Activated T-cell treated with anti-CD3 and anti-CD28 coated beads for 24 hours (primary cell): ENCODE measurements at places on chromosomes 2 and 18.

DNA sequence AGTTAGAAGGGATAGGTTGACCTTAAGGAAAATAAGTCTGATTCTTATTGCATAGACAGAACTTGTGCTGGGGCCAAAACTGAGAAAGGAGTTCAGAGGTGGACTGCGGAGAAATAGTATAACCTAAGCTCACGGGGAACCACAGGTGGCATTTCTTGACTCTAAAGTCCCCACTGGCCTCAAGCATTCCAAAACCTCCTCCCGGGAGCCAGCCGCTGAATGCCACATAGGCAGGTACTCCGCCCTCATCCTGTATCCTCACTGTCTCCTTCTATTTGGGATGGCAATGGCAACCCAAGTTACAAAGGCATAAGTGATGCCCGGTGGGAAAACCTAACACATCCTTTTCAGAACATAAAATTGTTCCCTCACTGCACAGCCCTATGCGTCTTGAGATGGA is 173.0 kb downstream of the SP3 start:
- DNase-seq = no peak

- DNase-seq = no peak
Measured at GRCh38 chr2:200762127-200762526, 49.6 kb upstream of the BZW1 start.

DNA sequence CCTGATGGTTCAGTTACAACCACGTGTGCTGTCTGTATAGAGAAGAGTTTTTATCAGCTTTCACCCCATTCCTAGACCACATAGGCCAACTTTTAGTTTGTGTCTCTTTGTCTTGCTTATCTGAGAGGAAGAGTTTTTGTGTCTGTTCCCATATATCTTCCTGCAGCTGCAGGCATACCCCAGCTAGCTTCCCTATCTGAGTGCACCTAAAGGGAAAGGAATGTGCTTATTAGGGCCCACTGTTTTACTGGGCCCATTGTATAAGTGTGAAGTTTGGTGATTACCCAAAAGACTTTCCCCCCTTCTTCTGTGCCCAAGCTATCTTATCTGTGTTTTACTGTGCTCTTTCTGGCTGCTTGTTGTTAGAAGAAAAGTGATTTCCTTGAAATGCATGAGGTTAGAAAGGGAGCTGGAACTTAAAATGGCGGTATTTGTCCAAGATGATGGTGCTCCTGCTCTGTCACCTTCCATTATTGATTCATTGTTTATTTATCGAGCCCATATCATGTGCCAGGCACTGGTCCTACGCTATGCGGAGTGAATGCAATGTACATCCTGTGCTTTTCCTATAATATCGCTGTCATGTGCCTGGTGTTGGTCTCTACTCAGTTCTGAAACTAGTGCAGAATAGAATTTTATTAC is 57.2 kb downstream of the NYAP2 start:
- DNase-seq = no peak

- DNase-seq = no peak
Measured at GRCh38 chr2:11807156-11808015, 61.0 kb downstream of the LPIN1 start.

GRCh38 chr2:172709566-172710291 is 25.9 kb upstream of the RAPGEF4 start:
- no peak for DNase-seq

DNA sequence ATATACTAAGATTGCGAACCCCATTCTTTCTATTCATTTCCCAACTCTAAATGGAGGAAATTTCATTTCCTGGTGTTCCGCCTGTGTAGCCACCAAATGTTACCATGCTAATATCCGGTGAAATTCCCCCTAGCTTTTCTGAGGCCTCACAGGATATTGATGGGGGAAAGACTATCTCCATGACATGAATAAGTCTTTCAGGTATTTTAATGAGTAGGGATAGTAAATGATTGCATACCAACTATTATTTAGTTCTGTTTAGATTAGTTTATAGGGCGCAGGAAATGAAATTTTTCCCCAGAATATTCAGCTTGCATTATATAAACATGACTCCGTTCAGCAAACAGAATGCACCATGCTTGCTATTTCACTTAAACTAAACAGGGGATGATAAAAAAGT is 55.4 kb downstream of the COL5A2 start:
- no peak for DNase-seq

DNA sequence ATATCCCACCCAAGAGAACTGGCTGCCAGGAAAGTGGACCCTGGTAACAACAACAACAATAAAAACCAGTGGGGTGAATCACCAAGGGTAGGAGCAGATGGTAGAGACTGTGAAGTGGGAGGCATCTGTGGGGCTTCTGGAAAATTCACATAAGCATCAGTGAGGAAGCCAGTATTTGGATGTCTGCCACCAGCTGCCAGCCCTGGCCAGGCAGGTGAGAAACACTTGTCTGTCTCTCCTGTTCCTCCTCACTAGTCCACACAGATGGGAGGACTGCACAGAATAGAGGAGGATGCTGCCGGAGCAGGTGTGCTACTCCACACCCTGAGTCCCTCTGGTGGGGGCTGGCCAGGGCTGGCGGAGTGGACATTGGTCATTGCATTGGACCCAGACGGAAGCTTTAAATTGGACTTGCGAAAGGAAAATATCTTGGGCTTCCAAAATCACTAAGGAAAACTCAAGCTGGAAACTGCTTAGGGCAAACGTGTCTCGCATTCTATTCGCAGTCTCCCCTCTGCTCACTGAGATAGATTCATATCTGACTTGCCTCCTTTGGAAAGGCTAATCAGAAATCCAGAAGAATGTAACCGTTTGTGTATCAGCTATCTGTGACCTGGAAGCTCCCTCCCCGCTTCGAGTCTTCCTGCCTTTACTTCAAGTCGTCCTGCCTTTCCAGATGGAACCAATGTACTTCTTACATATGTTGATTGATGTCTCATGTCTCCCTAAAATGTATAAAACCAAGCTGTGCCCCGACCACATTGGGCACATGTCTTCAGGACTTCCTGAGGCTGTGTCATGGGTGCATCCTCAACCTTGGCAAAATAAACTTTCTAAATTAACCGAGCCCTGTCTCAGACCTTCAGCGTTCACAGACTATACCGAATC is 69.1 kb downstream of the NAB1 start:
- no peak for DNase-seq

DNA sequence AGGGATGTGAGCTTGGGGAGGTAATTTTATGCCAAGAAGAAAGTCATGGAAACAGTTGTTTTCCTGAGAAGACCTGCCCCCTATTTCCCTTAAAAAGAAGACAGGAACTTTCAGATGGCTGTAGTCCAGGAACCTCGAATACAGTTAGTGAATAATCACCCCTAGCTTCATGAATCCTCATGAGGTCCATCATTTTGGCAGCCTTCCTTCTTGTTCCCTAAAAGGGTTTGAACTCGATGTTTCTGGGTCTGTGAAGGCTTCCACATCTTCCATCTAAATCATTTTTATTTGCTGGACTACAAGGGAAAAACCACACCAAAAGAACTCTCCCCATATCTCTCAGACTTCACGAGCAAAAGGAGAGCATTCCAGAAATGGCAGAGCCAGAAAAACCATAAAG is 290.8 kb downstream of the SLC4A3 start:
- DNase-seq = no peak

DNA sequence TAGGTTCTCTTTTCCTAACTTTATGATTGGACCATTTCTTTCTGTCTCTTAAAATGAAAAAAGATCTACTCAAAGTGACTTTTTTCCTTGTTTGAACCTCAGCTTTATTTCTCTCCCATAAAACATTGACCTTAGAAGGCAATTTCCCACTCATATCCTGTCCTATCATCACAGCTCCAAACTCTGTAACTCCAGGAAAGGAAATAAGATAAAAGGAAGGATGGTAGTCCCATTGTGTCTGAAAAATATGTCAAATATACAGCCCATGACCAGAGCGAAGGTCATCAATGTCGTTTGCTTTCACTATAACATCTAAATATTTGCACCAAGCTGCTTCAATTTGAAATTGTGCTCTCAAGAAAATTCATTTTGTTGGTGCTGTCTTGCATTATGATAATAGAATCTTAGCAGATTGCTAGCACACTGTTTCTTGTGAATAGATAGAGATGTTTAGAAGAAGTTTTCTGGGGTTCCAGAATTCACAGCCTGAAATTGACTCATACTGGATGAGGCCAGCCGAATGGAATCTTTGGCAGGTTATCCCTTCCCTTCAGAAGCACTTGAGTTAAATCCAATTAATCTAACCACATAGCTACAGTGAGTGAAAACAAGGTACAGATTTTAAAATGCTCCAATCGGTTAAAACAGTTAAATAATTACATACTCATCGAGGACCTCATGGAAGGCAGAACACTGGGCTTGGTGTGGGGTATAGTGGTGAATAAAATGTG is 95.1 kb downstream of the CRIM1 start:
- no peak for DNase-seq

- no peak for DNase-seq
Measured at GRCh38 chr2:152462779-152463178, 127.8 kb downstream of the FMNL2 start.

DNA sequence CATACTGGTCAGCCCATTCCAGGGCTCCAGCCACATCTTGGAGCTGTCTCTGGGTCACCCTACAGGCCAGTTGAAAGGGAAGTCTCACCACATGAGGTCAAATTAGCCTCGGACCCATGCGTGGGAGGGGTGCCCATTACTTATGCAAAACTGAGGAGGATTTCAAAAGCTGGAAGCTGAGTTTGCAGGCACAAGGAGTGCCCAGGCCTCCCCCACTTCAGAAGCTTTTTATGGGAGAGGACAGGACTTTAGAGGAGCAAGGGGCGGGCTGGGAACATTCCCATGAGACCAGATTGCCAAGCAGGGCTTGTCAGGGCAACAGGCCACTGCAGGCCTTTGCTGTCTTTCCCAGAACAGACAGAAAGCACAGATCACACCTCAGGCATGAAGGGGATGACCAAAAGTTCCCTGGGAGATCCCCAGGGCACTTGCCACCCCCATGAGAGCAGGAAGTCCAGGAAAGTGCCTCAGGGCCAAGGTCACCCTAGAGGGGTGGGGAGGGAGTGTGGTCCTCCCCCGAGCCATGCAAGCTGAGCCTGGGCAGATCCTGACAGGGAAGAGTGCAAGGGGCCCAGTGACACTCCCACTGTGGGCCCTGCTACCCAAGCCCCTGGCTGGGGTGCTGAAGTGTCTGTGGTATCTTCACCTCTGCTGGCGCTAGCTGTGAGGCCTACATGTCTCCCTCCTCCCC is 267.7 kb downstream of the BCL11A start:
- no peak for DNase-seq

DNA sequence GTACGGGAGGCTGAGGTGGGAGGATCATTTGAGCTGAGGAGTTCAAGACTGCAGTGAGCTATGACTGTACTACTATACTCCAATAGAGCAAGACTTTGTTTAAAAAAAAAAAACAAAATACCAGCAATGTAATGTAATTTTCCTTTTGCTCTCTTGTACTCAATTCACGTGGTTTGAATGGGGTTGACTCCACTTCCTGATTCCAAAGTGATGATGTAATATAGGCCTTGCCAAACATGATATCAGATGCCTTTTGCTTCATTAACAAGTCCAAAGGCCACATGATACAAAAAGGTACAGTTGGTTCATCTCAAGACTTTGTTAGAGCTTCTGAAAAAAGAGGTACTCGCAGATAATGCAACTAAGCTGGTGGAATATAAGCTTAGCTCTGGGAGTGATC is 321.8 kb downstream of the ZEB2 start:
- DNase-seq = no peak

DNA sequence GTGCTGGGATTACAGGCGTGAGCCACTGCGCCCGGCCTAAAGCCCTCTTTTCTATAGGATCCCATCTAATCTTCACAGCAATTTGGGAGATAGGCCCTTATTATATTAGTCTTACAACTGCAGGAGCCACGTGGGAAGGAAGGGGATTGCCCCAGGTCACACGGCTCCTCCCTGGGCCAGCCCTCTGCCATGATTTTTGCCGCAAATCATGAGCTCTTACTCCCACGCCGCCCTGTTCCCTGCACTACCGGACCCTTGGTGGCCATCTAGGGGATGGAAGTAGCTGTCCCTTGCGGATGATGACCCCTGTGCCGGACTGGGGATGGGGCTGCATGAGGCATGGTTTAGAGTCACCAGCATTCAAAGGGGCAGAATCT is 28.4 kb upstream of the PTMA start:
- DNase-seq = no peak

DNA sequence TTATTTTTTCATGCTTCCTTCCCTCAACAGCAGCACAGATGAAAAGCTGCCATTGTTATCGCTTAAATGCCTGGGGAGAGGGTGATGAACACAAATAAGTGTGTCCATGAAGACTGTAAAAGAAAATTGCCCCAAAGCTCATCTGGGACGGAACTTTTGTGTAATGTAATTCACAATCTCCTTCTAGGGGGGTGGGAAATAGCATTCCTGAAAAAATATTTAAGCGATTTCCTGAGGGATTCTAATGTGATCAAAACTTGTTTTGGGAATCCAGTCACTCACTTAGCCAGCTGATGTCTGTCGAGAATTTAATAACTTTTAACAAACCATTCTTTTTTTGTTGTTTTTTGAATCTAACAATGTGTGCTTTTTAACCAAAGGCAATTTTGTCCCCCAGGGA is 427.9 kb downstream of the PLCL1 start:
- DNase-seq = no peak

- DNase-seq = no peak
Measured at GRCh38 chr2:43121580-43122314, 104.7 kb downstream of the ZFP36L2 start.

- no peak for DNase-seq
Measured at GRCh38 chr2:38937548-38937947, 47.9 kb downstream of the ARHGEF33 start.

DNA sequence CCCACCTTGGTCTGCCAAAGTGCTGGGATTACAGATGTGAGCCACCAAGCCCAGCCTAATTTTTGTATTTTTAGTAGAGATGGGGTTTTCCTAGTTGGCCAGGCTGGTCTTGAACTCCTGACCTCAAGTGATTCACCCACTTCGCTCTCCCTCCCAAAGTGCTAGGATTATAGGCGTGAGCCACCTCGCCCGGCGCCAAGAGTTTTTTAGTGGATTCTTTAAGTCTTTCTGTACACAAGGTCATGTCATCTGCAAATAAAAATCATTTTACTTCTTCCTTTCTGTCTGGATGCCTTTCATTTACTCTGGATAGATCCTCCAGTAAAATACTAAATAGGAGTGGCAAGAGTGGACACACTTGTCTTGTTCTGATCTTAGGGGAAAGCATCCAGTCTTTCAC is 61.7 kb downstream of the KCMF1 start:
- DNase-seq = no peak

DNA sequence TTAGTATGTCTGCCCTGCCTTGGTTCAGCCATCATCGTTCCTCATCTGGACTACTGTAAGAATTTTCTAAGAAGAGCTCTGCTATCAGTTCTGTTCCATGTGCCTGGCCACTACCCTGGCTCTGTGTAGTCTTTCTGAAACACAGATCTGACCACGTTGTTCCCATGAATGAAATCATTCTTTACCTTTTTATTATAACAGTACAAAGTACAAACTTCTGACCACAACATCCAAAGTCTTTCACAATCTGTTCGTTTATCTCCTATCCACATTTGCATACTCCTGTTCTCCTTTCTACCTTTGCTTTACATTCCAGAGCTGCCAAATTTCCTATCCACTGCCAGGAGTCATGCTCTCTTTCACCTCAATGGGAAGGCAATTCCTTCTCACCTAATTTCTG is 284.6 kb upstream of the LRP1B start:
- DNase-seq = no peak

- no peak for DNase-seq
Measured at GRCh38 chr2:8049176-8049575, 632.7 kb upstream of the ID2 start.
